ENCODE measurements at places on chromosomes 1 and 21. TPM values are rescaled to one million over a fixed set of nuclear protein-coding genes. Genes with fewer than 3 reads are reported as not detected.

Gene FAM151A
- total RNA-seq = not detected

Gene MYBPHL
- not detected for total RNA-seq

DNA sequence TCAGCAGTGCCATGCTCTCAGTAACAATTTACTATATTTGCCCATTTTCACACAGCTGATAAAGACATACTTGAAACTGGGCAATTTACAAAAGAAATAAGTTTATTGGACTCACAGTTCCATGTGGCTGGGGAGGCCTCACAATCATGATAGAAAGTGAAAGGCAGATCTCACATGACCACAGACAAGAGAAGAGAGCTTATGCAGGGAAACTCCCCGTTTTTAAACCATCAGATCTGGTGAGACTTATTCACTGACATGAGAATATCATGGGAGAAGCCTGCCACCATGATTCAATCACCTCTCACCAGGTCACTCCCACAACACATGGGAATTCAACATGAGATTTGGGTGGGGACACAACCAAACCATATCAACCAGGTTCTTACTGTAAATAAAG lies 112.1 kb upstream of the C1orf87 start:
- H3K4me3 ChIP-seq = no peak overlapping the region
- no peak overlapping the region for H3K27ac ChIP-seq
- no peaks in the 10 kb centered on the region for H3K27me3 ChIP-seq
- no peaks in the 10 kb centered on the region for H3K36me3 ChIP-seq
- no peak for DNase-seq

GRCh38 chr21:44347911-44348451 lies 5.4 kb upstream of the TRPM2 start:
- H3K36me3 ChIP-seq = no peaks in the 10 kb centered on the region
- H3K27ac ChIP-seq = no peak overlapping the region
- peaks cover 18% of the 10 kb centered on the region for H3K4me1 ChIP-seq
- H3K27me3 ChIP-seq = peaks cover 24% of the 10 kb centered on the region

GRCh38 chr1:157335056-157335455 lies 196.9 kb upstream of the ETV3 start:
- no peaks in the 10 kb centered on the region for H3K4me1 ChIP-seq
- no peak overlapping the region for H3K4me3 ChIP-seq
- no peak for DNase-seq
- H3K27me3 ChIP-seq = peaks cover 31% of the 10 kb centered on the region
- H3K36me3 ChIP-seq = no peaks in the 10 kb centered on the region
- no peak overlapping the region for H3K27ac ChIP-seq

DNA sequence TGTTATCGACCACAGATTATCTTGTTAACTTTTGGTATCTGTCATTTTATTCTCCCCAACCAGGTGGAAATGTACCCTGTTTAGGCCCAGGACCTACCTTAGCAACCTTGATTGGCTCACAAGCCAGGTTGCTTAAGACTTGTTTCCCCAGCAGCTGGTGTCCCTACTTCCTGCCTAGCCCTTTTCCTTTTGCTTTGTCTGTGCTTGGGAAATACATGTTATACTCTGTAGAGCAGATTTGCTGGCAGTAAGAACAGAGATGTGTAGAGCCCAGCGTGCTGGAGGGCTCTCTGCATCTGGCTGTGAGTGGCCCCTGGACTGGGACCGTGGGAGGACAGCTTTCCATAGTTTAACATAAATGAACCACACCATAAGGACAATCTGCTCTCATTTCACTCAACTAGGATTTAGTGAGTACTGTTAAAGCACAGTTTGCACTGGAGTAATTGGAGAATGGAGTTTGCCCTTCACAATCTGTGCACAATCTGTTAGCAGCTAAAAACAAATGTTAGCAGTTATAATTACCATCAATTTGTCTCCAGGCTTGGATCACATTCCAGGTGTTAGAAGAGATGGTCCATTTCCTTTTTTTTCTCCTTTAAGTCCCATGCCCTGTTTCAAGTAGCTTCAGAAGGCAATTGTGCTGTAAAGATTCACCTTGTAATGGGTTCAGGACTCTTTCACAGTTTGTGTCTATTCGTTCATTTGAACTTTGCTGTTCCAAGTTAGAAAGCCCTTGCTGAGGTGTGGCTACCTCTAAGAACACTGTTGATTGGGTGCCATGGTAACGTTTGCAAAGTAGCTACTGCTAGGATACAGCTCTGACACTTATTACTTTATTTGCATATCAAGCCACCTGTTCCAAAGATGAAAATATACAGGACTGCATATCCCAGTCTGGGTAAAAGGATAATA lies at the start of gene APOBEC4:
APOBEC4 (minus strand) TSS at position 770 of the 915 bp plus-strand sequence. CDS start 4,535 bp downstream, outside the sequence.
- no peaks in the 10 kb centered on the region for H3K36me3 ChIP-seq
- peak within 1 kb of the TSS; percentile 72 for H3K27ac ChIP-seq
- H3K4me1 ChIP-seq = peaks cover 36% of the 10 kb centered on the region
- H3K27me3 ChIP-seq = no peaks in the 10 kb centered on the region
- no peak within 1 kb of the TSS for H3K4me3 ChIP-seq

- peak overlapping the region; percentile 85 for H3K27ac ChIP-seq
- no peaks in the 10 kb centered on the region for H3K36me3 ChIP-seq
- DNase-seq = no peak
- no peaks in the 10 kb centered on the region for H3K27me3 ChIP-seq
- H3K4me1 ChIP-seq = peaks cover 39% of the 10 kb centered on the region
Measured at GRCh38 chr1:204102739-204103430, 30.0 kb downstream of the SOX13 start.

DNA sequence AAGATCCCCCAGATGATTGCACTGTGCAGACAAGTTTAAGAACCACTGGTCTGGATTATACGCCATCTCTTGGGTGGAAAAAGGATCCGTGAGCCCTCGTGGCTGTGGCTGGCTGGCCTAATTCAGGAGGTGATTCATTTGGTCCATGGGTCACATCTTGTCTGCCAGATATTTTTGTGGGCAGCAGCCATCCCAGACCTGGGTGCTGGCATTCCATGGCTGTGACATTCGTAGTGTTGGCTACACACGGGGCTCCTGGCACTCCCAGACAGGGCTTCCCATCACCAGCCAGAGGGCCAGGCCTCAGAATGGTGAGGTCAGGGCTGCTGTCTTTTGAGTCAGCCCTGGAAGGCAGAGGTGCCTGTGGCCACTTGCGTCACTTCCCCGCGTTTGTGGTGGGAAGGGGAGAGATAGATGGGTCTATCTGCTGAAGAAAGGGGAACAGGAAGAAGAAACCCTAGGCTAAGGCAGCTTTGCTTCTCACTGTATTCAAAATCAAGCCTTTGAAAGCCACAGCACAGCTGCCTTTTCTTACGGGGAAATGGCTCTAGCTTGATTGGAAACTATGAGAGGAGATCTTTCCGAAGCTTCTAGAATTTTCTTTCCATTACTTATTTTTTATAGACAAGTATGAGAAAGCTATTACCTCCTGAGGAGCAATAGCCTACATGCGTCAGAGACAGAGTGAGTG lies 32.4 kb downstream of the EIF2D start:
- peaks cover 98% of the 10 kb centered on the region for H3K4me1 ChIP-seq
- peak overlapping the region; percentile 69 for H3K4me3 ChIP-seq
- no peaks in the 10 kb centered on the region for H3K27me3 ChIP-seq
- DNase-seq = peak; percentile 93

Gene KIF2C
- total RNA-seq = 121 TPM

Gene OVAAL
- total RNA-seq = not detected

DNA sequence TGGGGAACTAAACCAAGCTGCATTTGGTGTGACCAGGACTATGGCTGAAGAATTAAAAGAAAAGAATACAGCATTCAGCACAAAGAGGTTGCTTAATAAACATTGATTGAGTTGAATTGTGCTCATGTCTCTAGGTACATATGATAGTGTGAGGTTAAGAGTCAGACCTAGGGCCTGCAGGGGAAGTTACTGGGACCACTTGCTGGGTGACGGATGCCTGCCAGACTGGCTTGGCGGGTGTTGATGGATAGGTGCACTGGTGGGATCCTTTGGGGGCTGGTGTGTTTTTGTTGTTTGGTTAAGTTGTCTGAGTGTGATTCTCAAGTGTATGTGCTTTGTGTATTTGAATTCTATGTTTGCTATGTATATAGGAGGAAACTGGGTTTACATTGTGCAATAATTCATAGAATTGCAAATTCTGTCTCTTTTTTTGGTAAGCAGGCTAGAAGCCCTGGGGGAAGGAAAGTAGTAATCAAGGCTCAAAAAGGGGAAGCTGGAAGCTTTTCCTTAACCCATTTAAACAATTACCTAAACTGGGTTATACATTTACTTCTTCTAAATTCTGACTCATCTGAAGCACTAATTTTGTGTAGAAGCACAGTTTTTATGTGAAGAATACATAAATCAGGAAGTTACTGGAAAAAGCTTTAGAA lies 1.8 kb downstream of the CD101 start:
- DNase-seq = no peak
- no peak overlapping the region for H3K4me3 ChIP-seq
- H3K4me1 ChIP-seq = peaks cover 67% of the 10 kb centered on the region

Gene HIVEP3
- total RNA-seq = 21.5 TPM

GRCh38 chr1:107132780-107133179 lies 8.1 kb upstream of the NTNG1 start:
- H3K27ac ChIP-seq = no peak overlapping the region
- no peaks in the 10 kb centered on the region for H3K4me1 ChIP-seq
- no peaks in the 10 kb centered on the region for H3K36me3 ChIP-seq
- H3K4me3 ChIP-seq = no peak overlapping the region
- DNase-seq = no peak

DNA sequence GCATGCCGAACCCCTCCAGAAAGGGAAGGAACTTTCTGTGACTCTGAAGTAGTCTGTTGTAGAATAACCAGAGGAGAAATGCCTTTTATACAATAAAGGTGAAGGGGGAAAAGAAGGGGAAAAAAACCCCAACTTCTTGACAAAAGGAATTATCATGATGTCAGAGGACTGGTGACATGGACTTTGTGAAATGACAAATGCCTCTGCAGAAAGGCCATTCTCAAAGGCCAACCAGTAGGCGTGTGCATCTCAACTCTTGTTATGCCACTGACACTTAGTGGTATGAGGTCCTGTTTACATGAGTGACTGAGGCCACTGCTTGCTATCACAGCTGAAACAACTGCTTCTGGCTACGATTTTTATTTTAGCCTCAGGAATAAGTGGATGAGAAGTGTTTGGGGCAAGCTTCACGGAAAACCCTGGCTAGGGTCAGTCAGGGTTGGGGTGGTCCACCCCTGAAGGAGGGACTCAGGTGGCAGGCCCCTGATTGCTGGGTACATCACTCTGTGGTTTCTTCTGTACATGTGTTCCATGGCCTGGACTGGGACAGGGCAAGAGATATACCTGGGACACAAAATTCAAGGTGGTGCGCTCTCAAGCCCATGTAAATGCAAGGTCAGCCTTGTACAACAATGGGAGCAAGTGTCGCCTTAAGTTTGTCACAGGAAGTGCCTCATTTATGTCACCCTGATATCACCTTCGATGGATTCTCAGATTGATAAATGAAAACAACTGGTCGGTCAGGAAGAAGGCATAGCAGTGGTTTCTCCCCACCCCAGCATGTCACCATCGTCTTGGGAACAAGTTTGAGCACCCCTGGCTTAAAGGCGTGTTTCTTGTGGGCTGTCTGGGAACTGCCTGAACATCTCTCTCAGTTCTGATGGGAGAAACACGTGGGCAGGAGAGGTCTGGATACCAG lies 12.4 kb downstream of the RUNX1 start:
- H3K27me3 ChIP-seq = no peaks in the 10 kb centered on the region
- peaks cover 81% of the 10 kb centered on the region for H3K36me3 ChIP-seq
- H3K4me1 ChIP-seq = peaks cover 95% of the 10 kb centered on the region
- DNase-seq = no peak
- H3K4me3 ChIP-seq = no peak overlapping the region

Gene SFN
- 3.0 TPM for total RNA-seq

Gene HUNK
- total RNA-seq = 0.17 TPM

- H3K36me3 ChIP-seq = no peaks in the 10 kb centered on the region
- peaks cover 24% of the 10 kb centered on the region for H3K4me1 ChIP-seq
- peak overlapping the region; percentile 33 for H3K4me3 ChIP-seq
- H3K27me3 ChIP-seq = no peaks in the 10 kb centered on the region
- peak overlapping the region; percentile 63 for H3K27ac ChIP-seq
- DNase-seq = no peak
Measured at GRCh38 chr1:229258757-229259060, 12.2 kb upstream of the RAB4A start.

- H3K27me3 ChIP-seq = peaks cover under 1% of the 10 kb centered on the region
- H3K36me3 ChIP-seq = no peaks in the 10 kb centered on the region
- DNase-seq = no peak
Measured at GRCh38 chr1:184595596-184595995, 159.1 kb downstream of the EDEM3 start.

All from activated CD4-positive, alpha-beta T cell treated with anti-CD3 and anti-CD28 coated beads, Interleukin-2, amount 10 ng/mL, durations not matched to agents 7 days and 5 days (primary cell).